Frontal cortex (tissue), 4 donors: ENCODE measurements at places on chromosomes 5 and 9.

DNA sequence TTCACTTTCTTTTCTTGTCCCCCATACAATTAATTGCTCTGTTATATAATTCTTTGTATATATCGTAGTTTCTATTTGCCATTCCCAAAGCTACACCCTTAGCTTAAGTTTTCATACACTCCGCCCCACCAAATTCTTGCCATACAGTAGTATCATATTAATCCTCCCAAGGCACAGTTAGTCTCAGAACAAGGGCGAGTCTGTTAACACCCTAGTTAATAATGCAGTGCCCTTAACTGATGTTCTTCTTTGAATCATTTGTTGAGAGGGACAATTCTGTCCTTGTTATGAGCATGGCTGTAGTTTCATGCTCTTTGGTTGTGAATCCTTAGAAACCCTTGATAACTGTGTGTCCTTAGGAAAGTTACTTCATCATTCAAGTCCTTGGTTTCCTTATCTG is 206.2 kb downstream of the CFAP90 start:
- DNase-seq = no peak

DNA sequence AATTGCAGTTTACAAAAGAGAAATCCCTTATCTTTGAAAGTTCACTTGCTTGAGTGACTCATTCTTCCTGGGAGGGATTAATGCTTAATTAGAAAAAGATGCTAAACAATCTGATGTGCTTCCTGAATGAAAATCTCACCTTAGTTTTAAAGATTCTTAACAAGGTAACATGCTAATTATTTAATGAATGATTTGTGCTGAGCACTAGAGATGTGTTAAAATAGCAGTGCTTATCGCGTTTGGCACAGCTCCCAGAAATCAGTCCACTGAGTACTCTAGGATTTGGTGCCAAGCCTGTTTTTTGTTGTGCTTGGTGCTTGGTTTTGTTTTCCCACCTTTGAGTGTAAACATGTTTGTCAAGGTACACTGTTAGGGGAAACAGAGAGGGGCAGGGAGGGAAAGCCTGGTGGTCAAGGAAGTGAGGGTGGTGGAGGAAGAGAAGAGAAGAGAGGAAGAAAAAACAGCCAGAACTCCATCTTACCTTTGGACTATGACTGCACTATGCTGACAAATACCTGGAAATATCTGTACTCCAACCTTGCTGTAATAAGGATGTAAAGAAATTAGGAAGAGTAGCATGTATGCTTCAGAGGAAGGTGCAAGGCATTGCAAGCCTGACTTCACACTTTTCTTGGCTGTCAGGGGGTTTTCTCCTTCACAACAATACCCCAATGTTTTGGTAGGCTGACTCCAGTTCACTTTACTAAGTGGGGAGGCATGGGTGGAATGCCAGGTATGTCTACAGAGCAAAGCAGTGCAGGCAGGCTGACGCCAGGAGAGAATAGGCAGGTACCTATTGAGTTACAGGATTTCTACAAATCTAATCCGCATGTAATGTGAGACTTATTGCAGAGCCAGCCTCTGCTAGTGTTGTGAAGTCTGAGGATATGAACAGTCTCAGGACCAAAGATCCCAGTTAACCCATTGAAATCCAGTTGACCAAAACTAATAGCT is 157.2 kb upstream of the ISL1 start:
- no peak for DNase-seq

GRCh38 chr9:127426756-127427155 is 2.6 kb downstream of the ZNF79 start:
- no peak for DNase-seq

GRCh38 chr5:75156585-75156984 is 80.1 kb downstream of the ANKRD31 start:
- no peak for DNase-seq

- DNase-seq = no peak
Measured at GRCh38 chr5:140262839-140263238, 40.1 kb downstream of the PFDN1 start.

GRCh38 chr9:12318732-12319685 is 374.2 kb upstream of the TYRP1 start:
- DNase-seq = no peak

DNA sequence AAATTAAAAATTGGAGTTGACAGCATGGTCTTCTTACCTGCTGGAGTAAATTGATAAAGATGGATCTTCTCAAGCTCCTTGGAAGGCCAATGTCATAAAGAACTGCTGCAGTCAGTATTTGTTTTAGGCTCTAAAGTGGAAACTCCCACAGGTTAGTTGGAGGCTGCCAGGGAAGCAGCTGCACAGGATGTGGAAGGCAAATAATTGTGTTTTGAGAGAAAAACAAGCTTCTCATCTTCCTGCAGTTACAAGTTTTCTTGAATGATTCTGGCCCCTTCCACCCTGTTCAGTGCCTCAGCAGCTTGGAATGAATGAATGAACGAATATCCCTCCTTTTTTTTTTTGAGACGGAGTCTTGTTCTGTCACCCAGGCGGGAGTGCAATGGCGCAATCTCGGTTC is 13.9 kb downstream of the MROH2B start:
- no peak for DNase-seq

GRCh38 chr9:135665795-135666189 is 2.7 kb downstream of the LCN9 start:
- DNase-seq = no peak

- DNase-seq = no peak
Measured at GRCh38 chr5:151584057-151584937, 6.8 kb downstream of the FAT2 start.

- DNase-seq = no peak
Measured at GRCh38 chr9:4987961-4988421, 2.9 kb downstream of the JAK2 start.

DNA sequence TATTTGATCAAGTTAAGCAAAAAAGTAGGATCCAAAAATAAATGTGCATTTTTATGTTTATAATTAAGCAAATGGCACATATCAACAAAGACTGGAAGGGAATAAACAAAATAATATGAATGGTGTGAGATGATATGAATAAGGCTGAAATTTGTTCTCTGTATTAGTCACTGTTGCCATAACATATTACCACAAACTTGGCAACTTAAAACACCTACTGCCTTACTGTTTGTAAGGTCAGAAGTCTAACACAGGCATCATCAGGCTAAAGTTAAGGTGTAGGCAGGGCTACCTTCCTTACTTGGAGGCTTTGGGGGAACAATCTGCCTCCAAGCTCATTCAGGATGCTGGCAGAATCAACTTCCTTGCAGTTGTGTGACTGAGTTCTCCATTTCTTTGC is 19.3 kb downstream of the PGGT1B start:
- DNase-seq = no peak

DNA sequence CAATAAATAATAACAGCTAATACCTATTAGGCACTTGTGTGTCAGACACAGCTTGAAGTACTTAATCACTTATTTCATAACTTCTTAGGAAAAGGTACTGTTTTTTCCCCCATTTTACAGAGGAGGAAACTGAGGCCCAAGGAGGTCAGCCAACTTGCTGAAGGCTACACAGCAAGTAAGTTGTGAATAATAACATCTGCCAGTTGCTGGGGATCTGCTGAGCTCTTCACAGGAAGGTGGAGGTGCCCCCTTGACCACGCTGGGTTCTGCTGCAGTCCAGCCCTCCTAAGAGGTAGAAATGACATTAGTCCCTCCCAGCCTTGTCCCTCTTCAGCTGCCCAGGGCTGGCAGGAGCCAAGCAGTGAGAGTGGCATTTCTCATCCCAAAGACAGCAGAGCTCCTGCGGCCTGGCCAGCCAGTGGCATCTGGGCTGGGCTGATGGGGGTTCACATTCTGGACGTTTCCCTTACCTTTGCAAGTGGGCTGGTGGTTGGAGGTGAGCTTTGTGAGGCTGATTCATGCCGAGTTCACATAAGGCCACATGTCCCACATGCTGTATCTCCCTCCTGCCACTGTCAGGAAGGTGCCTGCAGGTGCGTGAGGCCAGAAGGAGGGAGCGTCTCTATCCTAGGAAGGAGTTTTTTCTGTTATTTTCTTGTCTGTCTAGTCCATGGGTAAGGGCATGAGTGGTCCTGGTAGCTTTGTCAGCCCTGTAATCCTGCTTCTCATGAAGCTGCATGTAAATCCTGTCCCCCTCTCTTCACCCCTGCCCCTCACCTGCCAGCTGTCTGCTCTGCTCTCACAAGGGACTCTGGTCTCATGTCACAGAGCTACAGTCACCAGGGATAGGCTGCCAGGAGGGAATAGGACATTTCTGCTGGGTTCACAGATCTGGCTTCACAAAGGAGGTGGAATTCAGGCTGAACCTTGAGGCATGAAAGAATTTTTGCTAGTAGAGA is 171.7 kb downstream of the MACROH2A1 start:
- no peak for DNase-seq

GRCh38 chr9:100160021-100160420 is 61.0 kb downstream of the INVS start:
- no peak for DNase-seq

GRCh38 chr5:73624888-73625287 is 1.1 kb upstream of the ARHGEF28 start:
- no peak for DNase-seq

- DNase-seq = no peak
Measured at GRCh38 chr9:1581926-1582325, 433.2 kb upstream of the SMARCA2 start.

- peak; percentile 38 for DNase-seq
Measured at GRCh38 chr5:116652196-116652729, 77.6 kb upstream of the SEMA6A start.

DNA sequence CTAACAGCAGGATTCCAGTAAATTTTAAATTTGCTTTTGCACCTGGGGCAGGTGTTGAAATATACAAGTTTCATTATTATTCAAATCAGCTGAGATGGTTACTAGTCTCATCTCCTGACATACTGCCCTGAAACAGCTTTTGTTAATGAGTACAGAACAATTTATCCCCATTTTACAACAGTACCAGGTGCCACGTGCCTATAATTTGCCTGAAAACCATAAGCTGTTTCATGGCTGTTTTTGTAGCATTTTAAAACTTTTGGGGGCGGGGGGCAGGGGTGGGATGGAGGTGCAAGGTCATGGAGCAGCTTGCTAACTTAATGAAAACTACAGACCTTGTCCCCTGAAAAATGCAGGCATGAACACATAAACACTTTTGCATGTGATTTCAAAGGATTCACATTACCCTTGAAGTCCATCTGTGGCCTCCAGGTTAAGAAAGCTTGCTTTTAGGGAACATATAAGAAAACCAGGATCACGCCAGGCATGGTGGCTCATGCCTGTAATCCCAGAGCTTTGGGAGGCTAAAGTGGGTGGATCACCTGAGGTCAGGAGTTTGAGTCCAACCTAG is 42.1 kb downstream of the TIMD4 start:
- no peak for DNase-seq

DNA sequence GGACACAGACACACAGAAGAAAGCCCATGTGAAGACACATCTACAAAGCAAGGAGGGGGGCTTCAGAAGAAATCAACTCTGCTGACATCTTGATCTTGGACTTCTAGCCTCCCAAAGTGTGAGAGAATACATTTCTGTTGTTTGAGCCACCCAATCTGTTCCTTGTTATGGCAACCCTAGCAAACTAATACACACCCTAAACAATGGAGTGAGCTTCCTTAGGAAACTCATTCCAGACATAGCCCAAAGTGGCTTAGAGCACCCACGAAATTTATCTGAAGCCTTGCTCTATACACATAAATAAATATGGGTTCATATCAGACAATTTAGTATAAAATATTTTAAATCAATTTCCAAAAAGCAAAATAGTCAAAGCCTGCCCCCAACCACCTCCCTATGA is 7.6 kb upstream of the TBC1D2 start:
- DNase-seq = no peak

- no peak for DNase-seq
Measured at GRCh38 chr9:137460363-137461315, 1.5 kb upstream of the NSMF start.

DNA sequence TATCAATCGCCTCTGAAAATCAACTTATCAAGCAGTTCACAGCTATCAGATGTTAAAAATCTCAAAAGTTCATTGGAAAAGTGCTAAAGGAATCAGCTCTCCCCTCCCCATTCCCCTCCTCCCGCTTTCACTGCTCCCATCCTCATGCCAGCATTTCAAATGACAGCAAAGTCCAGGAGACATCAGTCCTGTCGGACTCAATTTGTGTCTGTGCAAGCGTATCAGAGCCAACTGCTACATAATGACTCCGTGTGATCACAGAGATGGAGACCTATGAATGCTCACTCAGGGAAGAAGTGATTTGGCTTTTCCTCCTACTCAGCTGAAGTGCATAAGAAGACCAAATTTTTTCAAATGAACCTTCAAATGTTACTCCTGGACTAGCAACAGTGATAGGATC is 937.2 kb upstream of the DMAC1 start:
- DNase-seq = no peak

GRCh38 chr9:7169717-7170389 is 412.1 kb downstream of the KDM4C start:
- DNase-seq = no peak

DNA sequence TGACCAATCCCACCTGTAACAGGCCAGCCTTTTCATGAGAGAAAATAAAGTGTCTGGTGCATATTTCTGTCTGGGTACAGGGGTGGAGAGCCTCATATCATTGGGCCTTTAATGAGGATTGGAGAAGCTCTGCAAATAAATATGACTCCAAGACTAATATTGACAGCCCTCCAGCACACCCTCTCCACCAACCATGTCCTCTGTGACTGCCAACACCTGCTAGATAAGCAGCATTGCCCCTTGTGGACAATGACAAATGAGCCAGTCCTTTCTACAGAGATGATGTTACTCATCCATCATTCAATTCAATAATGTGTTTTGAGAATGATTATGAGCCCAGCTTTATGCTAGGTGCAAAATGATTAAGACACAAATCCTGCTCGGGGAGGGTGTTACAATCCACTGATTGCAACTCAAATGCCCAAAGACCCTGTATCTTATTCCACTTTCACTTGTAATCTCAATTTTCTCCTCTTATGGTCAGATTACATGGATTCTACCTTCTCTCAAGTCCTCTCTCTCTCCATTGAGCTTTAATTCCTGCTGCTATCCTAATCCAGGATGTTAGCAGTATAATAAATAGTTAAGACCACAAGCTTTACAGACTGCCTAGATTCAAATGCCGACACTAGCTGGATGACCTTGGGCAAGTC is 2.1 kb upstream of the GFRA3 start:
- DNase-seq = no peak

GRCh38 chr9:114431003-114431402 is 43.2 kb upstream of the AKNA start:
- no peak for DNase-seq

DNA sequence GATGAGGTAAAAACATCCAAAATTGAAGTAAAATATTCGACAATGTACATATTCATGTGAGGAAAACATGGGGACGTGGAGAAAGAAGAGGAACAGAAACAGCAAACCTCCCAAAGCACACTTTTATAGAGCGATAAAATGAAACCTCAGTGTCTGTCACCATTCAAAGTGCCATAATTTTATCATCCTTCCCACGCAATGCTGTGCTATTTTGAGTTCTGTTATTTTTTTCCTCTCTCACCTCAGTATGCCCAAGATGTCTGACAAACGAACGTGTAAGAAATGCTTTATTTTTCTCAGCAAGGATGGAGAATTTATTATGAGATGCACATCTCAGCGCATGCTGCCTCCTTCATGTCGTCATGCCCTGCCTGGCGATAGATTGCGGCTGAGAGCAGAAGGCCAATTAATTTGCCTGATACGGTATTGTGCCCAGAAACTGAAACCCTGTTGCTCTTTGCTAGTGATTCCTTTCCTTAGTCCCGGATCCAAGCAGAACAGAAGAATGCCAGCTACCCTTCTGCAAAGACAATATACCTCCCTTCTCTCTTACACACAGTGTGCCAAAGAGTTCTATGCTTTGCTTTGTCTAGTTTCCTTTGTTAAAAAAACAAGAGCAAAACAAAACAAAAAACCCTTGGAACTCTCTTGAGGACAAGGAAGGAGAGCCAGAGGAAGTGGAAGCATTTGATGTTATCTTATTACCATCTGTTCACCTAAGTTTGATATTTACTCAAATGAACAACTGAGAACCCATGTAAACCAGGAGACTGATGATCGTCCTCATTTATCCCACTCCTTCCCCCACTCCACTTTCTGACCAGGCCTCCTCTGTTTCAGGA is 192.4 kb downstream of the SEMA6A start:
- no peak for DNase-seq
